ENCODE measurements at places on chromosomes 5 and 9.

- no peak for DNase-seq
Measured at GRCh38 chr5:87844866-87845265, 423.8 kb downstream of the TMEM161B start.

- DNase-seq, result no peak
Measured at GRCh38 chr9:18489861-18490260, 15.9 kb downstream of the ADAMTSL1 start.

DNA sequence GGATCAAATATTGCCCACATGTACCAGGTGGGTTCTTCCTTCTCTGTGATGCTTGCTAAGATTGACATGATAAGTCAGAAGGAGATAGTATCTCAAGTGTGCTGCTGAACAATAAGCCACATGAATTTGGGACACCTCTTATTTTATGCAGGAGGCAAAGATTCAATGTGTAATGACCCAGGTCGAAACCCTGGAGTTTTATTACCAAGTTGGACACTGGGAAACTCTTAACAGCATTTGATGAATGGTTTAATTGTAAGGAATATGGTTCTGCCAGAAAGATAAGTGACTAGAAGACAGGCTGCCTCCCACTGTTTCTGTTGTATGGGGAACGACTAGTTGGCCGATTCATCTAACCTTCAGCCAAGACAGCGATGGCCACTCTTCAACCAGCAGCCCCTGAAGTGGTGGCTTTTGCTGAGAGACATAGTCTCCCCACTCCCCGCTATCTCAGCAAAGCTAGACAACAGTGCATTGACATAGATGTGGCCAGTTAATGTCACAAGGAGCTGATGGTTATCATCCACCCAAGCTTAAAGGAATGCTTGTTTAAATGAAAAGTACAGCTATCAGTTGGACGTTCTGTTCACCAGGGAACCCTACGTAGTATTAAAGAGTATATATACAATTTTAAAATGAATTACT lies 407.7 kb downstream of the KDM4C start:
- DNase-seq, result no peak

DNA sequence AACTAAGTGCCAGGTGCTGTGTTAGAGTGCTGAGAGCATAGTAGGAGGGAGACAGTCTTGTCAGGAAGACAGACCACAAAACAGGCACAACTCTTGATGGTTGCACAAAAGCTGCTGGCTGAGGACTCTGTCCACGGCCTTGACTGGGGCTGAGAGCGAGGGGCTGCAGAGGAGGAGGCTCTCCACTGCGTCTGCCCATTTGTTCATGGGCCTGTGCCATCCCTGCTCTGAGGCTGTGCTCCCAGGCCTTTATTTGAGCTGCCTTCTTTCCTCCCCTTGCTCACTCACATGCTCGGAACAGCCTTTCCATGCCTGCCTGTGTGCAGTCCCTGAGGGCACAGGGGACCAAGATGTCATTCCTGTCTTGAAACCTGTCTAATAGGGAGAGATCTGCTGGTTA lies 147.8 kb downstream of the CACNA1B start:
- no peak for DNase-seq

DNA sequence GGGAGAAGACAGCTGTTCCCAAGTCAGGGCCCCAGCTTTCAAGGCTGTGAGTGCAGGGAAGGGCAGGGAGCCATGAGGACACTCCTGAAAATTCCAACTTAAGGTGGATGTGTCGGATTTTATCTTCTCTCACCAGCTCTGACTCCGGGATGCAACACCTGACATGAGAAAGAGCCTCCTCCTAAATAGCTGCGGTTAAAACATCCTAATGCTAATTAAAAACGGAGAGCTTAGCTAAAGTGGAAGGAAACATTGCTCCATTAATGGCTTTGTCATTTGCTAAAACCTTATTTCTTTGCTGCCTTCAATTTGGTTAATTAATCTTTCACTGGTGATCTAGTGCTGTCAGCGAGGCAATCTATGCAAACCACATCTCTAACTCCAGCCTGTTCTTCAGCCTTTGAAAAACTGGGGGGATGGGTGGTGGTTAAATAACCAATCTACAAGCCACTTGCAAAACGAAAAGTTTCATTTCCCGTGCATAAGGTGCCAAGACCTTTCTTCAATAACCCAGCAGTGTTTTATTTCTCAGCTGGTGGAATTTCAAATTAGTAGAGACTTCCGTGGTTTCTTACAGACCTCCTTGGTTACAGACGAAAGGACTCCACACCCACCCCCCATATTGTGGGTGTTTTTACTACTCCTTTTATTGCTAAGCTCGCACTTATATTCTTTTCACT lies 379.6 kb downstream of the MLLT3 start:
- no peak for DNase-seq

All from NCI-H510A treated with DMSO at 0.1 percent for 48 hours (cell line).